ENCODE measurements at places on chromosomes 4 and X. TPM values are rescaled to one million over a fixed set of nuclear protein-coding genes. Genes with fewer than 3 reads are reported as not detected.

The CT47B1 gene
- not detected for total RNA-seq

The NMU gene
- total RNA-seq, result 4.3 TPM

The RNF150 gene
- total RNA-seq, result 32.2 TPM

The ASB5 gene
- total RNA-seq, result 0.36 TPM

All from cerebellum (tissue), 4 donors.